Peyer's patch (tissue), 4 donors: ENCODE measurements at places on chromosomes 6 and 20.

GRCh38 chr6:108733706-108734265, 114.4 kb upstream of the ARMC2 start:
- no peak for DNase-seq

GRCh38 chr6:4008324-4009047, 70.5 kb downstream of the FAM217A start:
- DNase-seq, result no peak

DNA sequence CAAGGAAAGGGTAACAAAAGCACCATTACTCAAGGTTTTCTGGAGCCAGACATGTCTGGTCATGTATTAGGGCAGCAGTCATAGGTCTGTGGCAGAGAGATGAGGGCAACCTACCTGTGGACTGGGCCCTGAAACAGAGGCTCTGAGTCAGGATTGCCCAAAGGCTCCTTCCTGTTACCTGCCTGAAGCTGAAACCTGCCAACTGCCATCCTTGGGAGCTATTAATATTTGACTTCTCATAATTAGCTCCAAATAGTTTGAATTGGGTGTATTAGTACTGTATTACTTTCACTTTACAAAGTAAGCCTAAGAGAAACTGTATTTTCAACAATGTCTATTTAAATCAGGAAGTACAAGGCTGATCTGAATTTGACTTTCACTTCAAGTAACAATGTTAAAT, 72.0 kb upstream of the TBX18 start:
- no peak for DNase-seq

GRCh38 chr6:2765896-2766766, 938 bp downstream of the WRNIP1 start:
- peak; percentile 65 for DNase-seq

- DNase-seq, result no peak
Observed at GRCh38 chr6:9484686-9485085, 930.2 kb downstream of the TFAP2A start.
